ENCODE measurements at places on chromosomes 1 and 21.

DNA sequence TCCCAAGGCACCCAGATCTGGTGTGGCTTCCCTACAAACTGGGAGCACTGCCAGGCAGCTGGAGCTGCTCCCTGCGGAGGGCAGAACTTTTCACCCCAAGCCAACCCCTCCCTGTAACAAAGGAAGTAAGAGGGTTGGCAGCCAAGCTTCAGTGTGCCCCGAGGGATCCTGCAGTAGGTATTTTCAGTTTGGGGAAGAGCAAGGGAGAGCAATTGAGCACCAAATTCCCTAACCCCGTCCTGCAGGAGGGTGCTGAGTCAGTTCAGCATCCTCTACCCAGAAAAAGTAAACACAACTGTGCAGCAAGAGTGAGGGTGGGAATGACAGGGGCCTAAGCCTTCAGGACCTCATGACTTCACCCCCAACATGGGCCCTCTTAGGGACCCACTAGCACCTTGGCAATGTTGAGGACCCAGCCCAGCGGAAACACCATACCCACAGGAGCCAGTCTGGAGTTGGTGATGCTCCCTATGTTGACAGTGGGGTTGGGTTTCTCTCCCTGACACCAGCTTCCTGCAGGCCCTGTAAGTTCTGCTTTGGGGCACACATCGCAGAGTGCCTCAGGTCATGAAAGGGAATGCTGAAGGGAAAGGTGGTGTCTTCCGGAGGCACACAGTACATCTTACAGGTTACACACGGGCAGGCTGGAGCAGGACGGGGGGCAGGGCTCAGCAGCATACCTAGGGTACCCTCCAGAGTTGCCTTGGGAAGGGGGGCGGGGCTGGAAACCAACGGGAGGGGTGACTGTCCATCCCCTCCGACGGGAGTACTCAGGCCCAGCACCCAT lies 14.8 kb downstream of the SH3BP5L start:
- no peak for DNase-seq

GRCh38 chr1:34980715-34981114 lies 4.4 kb downstream of the TMEM35B start:
- DNase-seq: no peak

- no peak for DNase-seq
These were observed 49.7 kb downstream of the FHAD1 start for GRCh38 chr1:15296585-15297321.

GRCh38 chr1:20724364-20725188 lies 6.8 kb upstream of the KIF17 start:
- DNase-seq: no peak

GRCh38 chr1:103953386-103953785 lies 203.7 kb downstream of the AMY1C start:
- no peak for DNase-seq

DNA sequence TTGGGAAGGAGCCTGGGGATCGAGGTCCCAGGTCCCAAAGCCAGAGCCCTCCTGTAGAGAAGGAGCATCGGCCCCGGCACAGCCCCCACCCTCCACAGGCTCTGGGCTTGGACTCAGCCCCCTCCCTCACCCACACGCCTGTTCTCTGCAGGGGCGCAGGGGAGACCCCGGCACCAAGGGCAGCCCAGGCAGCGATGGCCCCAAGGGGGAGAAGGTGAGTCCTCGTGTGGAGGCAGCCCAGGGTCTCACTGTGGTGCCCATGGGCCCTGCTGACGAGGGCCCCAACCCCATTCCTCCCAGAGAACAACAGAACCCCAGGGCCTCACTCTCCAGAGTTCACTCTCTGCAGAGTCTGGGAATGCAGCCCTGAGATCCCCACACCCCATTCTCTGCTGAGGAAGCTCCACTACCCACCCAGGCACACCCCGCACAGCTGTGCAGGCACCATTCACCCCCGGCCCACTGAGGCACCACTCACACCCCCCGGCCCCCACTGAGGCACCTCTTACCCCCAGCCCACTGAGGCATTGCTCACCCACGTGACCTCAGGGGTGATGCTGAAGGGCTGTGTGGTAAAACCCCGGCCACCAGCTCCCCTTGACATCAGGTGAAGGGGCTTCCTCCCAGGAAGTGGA lies 21.8 kb downstream of the COL6A2 start:
- no peak for DNase-seq

DNA sequence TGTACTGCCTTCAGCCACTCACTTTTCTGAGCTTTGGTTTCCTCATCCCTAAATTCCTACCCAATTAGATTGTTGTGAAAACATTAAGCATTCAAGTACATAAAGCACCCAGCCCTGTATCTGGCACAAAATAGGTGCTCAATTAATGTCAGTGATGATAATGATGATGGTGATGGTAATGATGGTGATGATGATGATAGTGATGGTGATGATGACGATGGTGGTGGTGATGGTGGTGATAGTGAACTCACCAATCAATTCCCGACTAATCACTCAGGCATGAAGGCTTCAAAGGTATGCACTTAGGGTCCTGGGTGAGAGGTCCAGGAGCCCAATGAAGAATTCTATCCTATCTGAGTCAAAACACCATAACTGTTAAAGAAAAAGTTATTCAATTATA lies 383.5 kb downstream of the MATN1 start:
- DNase-seq: no peak

DNA sequence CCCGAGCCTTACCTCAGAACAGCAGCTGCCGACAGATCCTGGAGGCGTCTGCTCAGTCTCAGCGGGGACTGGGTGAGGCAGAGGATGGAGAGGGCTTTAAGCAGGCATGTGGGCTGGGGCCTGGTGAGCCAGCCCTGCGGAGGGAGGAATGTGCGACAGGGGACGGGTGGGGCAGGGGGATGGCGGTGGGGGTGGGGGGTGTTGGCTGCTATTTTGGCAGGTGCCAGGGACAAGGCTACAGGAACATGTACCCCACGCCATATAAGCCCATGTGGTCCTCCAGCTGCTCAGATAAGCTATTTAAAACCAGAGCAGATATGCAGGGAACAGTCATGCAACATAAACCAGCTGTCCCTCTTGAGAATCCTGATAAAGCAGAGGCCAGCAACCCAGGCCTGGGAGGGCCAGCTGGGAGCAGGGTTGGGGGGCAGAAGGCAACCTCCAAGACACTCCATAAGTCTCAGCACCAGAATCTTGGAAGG lies at the start of gene TNNT2:
TNNT2 (minus strand) TSS at position 70 of the 482 bp plus-strand sequence. CDS start 4,426 bp downstream, outside the sequence.
- no peak for DNase-seq

- no peak for DNase-seq
These were observed 298.7 kb downstream of the GRIK1 start for GRCh38 chr21:29641001-29641634.

DNA sequence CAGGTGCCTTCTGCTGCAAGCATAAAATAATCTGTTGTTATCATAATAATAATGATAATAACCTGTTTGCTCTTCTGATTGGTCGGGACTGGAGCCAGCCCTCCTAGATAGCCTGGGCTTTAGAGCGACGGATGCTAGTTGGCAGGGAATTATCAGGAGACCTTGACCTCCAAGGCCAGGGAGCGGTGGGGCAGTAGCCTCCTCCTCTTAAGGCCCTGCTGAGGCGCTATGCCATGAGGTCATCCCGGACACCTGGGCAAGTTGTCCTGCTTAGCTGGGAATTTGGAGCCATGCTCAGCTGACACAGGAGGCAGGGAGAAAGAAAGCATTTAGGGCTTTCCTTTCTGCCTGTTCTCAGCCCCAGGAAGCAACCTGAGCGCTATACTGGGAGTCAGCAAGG lies 15.6 kb downstream of the C1orf115 start:
- no peak for DNase-seq

DNA sequence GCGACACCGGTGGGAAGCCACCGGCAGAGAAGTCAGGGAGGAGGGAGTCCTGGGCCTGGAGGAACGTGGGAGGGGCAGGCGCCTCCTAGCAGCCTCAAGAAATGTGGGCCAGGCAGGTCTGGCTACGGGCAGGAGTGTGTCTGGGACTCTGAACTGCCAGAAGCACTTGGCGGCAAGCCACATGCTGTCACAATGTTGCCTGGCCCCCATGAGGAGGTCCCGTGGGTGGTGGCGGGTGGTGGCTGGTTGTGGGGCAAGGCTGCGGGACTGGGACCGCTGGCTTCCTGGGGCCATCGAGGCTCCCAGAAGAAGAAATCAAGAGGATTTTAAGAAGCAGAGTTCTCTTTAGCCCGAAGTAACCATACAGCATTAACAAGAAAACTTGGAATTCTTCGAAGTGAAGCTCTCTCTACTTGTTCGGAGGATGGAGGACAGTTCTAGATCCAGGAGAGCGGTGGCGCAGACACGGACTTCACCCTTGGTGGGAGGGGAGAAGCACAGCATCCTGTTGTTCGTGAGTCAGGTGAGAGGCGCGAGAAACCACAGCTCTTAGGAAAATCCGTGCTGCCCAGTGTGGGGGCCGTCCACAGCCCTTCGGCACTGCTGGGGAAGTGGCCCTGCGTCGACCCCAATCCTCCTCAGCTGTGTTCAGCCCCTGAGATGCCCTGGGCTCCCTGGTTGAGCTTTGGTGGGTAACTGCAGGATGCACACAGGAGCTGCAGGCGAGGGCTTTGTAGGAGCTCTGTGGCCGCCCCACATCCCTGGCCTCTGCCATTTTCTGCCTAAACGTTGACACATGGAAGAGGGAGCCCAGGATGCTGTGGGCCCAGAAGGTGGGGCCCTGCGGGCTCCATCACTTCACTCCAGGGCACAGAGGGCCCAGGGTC lies 12.4 kb downstream of the SKI start:
- DNase-seq: no peak

- no peak for DNase-seq
These were observed 8.0 kb downstream of the CHODL start for GRCh38 chr21:18252680-18253079.

GRCh38 chr1:36285443-36286101 lies 20.6 kb upstream of the SH3D21 start:
- DNase-seq: peak; percentile 58

GRCh38 chr1:196180847-196181593 lies 427.2 kb downstream of the KCNT2 start:
- no peak for DNase-seq

GRCh38 chr21:45592208-45592619 lies 50.0 kb upstream of the SLC19A1 start:
- peak; percentile 56 for DNase-seq

- DNase-seq: peak; percentile 89
These were observed 21.2 kb downstream of the SLC45A3 start for GRCh38 chr1:205658943-205659581.

GRCh38 chr1:190832511-190832910 lies 354.8 kb upstream of the BRINP3 start:
- no peak for DNase-seq

DNA sequence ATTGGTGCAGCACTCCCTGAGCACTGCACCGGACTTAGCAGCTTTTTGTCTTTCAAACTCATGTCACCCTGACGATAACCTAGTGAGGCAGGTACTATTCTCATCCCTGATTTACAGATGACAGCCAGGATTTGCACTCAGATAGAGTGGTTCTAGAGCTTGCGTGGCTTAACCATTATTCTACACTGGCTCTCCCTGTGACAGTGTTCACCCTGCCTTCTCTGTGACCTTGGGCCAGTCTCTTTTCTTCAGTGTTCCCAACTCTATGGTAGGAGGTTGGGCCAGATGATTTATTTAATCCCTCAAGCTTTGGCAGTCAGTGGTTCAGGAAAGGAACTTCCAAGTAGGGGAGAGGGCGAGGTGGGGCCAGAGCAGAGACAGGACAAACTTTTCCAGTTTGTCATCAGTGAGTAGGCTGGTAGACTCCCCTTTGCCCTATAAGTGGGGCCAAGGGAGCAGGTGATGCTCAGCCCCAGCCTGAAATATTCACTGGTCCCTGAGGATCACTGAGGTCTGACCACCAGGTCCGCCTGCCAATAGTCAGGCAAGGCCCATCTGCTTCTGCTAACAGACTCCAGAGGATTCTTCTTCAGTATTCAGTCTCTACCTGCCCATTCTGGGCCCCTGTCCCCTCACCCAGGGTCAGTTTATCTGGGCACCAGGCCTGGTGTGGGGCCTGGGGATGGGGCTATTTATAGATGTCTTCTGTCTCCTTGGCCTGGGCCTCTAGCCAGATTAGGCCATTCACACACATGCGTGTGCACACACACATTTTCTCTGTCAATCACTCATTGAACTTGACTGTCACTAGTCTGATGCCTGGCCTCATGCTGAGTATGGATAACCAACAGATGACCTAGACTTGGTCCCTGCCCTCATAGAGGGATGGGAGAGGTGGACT lies 8.8 kb upstream of the FABP3 start:
- no peak for DNase-seq

DNA sequence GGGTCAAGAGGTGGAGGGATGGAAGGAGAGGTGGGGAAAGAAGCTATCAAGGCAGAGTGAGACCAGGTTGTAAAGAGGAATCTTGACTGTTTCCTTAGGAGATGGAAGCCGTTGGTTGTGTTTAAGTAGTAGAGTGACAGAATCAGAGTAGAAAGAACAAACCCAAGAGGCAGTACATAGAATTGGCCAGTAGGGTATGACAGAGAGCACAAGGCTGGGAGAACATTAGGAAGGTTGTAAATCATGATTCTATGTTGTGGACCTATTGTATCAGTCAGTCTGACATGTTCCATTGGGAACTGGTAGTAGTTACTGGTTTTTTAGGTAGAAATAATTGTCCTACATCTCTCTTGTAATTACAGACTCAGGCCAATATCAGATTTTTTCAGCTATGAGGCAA lies 486.9 kb upstream of the USP24 start:
- peak; percentile 7 for DNase-seq

DNA sequence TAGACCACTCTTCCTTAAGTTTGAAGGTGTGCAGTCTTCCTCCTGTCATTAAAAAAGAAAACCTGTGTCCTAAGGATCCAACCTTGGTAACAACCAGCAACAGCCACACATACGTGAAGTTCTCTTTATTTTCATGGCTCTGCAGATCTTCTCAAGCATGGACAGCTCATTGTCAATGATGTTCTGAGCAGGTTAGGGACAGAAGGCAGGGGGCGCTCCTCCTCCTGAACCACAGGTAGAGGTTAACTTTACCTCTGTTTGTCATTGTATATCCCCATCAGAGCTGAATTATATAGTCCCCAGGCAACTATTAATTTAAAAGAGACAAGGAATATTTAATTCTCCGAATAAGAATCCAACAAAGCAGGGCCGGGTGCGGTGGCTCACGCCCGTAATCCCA lies 52.5 kb upstream of the CR2 start:
- DNase-seq: no peak

DNA sequence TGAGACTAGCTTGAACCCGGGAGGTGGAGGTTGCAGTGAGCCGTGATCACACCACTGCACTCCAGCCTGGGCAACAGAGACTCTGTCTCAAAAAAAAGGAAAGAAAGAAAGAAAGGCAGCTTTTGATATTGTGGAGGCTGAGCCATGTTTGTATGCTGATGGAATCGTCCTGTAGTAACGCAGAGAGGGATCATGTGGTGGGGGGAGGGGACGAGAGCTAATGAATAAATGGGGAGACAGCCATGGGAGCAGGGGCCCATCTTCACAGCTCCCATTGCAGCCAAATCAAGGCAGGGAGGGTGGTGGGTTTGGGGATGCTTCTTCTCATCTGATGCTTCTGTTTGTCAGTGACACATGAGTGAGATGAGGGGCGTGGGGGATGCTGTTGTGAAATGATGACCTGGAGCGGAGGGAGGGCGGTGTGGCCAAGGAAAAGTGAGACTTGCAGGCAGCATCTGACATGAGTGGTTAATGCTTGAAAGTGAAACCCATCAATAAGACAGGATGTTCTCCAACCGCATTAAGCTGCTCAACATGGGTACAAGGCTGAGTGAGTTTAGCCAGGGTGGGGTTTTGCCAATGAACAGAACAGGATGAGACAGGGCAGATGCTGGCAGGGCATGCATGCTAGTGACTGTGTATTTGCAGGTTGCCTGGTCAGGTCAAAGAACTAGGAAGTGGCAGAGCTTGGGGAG lies 16.7 kb downstream of the SPATA21 start:
- peak; percentile 70 for DNase-seq

GRCh38 chr1:226027538-226028217 lies 28.5 kb upstream of the SDE2 start:
- no peak for DNase-seq

- DNase-seq: no peak
These were observed 34.1 kb upstream of the ST6GALNAC5 start for GRCh38 chr1:76833151-76833550.

GRCh38 chr1:17569200-17570139 lies 30.0 kb downstream of the ARHGEF10L start:
- no peak for DNase-seq
